Breast epithelium (tissue), 4 donors: ENCODE measurements at places on chromosomes 16 and 17. TPM values are rescaled to one million over a fixed set of nuclear protein-coding genes. Genes with fewer than 3 reads are reported as not detected.

DNA sequence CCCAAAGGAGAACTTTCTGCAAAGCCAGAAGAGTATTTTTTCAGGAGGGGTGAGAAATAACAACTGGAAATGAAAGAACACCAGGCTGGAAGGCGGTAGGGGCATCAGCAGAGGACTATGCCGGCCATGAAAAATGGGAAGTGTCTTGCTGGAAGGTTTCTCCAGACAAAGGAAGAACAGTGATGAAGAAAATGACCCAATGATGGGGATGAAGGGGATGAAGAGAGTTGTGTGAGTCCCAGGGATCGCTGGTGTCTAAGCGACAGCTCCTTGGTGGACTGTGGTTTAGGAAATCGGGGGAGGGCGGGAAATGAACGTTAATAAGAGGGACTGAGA lies 623 bp downstream of the TTLL6 start:
- DNase-seq = no peak

The TMEM88 gene
- 4.8 TPM for total RNA-seq

DNA sequence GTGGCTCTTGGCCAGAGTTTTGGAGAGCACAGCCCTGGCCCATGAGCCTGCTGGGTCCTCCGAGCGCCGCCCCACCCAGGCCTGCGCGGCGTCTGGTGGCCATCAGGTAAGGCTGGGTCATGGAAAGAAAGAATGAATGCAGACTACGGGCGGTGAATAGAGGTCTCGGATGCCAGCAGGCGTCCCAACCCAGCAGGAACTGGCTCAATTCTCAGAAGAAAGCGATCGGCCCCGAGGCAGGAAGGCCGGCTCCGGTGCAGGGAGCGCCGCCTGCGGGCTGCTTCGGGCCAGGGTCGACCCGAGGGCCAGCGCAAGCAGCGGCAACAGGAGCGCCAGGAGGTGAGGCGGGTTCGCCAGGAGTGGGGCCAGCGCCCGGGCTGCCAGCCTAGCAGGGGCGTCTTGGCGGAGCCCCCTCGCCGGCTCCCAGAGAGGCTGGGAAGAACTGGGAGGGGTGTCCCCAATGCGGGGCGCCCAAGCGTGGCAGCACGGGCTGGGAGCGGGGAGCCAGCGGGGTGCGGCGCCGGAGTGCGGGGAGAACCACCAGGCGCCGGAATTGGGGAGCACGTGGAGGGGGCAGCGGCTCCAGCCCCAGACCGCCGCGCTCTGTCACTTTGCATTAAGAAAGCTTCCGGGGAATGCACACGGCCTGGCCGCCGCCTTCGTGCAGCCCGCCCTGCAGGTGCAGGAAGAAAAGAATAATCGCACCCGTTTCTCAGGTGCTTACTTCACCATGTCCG lies 7.1 kb upstream of the TMC5 start:
- DNase-seq = peak; percentile 55

- no peak for DNase-seq
Measured at GRCh38 chr16:53369921-53370320, 64.3 kb upstream of the RBL2 start.

- DNase-seq = no peak
Measured at GRCh38 chr17:5958850-5959249, 111.3 kb upstream of the WSCD1 start.

DNA sequence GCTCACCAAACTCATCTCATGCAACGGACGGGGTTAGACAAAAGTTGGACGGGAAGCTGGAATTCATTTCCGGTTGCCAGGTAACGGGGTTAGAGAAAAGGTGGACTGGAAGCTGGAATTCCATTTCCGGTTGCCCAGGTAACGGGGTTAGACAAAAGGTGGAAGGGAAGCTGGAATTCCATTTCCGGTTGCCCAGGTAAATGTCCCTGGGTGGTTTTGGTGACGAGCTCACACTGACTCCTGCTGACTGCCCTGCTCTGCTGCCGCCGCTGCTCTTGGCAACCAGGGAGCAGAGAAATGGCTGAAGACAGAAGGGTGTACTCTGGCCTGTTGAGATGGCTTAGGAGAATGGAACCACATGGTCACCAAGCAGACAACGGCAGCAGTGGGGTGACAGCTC lies 170.3 kb upstream of the RPH3AL start:
- DNase-seq = no peak

The TRIM47 gene
- total RNA-seq = 26.1 TPM

DNA sequence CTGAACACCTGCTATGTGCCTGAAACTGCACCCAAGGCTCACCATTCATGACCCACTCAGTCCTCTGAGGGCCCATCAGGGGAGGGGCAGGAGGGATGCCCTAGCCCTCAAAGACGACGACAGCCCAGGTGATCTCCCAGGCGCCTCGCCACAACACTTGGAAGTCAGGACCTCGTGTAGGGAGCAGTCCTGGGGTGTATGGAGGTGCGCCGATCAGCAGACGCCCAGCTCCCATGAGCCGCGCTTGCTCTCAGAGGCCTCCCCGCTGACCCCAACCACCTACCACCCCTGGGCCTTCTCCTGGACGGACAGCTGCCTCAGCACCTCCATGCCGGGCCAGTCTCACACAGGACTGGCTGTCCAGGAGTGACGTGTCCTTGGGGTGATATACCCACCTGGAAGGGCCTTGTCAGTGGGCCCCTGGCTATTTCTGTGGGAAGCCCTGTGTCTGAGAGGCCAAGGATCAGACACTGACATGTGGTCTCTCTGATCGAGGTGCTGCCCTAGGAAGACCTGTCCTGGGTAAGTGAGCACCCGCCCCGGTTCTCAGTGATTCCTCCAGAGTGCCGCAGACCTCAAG lies 26.7 kb downstream of the KDM8 start:
- DNase-seq = no peak

The NETO2 gene
- total RNA-seq = 16.7 TPM

The TBX4 gene
- total RNA-seq = 0.80 TPM

The CXCL16 gene
- 18.6 TPM for total RNA-seq

- DNase-seq = no peak
Measured at GRCh38 chr17:10229181-10229580, 30.8 kb upstream of the GAS7 start.

The CDRT15L2 gene
- total RNA-seq = not detected

The KRTAP2-3 gene
- total RNA-seq = not detected

The CLDN7 gene
- 60.0 TPM for total RNA-seq

GRCh38 chr16:88792668-88793250 lies 7.7 kb upstream of the PIEZO1 start:
- no peak for DNase-seq

GRCh38 chr17:49297141-49297540 lies 64.9 kb downstream of the ZNF652 start:
- DNase-seq = no peak

DNA sequence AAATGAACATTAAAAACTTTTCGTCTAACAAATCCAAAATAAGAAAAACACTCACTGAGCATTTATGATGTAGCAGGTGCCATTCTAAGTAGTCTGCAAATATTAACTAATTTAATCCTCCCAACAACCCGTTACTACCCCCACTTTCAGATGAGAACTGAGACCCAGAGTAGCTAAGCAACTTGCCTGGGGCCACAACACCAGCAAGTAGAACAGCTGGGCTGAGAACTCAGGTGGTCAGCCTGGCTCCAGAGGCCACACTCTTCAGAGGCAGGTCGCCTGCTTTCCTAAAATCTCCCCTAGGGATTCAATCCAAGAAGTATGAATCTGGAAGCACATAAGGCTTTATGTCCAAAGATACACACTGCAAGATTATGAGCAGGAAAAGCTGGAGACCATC lies 6.2 kb downstream of the MBTPS1 start:
- no peak for DNase-seq

DNA sequence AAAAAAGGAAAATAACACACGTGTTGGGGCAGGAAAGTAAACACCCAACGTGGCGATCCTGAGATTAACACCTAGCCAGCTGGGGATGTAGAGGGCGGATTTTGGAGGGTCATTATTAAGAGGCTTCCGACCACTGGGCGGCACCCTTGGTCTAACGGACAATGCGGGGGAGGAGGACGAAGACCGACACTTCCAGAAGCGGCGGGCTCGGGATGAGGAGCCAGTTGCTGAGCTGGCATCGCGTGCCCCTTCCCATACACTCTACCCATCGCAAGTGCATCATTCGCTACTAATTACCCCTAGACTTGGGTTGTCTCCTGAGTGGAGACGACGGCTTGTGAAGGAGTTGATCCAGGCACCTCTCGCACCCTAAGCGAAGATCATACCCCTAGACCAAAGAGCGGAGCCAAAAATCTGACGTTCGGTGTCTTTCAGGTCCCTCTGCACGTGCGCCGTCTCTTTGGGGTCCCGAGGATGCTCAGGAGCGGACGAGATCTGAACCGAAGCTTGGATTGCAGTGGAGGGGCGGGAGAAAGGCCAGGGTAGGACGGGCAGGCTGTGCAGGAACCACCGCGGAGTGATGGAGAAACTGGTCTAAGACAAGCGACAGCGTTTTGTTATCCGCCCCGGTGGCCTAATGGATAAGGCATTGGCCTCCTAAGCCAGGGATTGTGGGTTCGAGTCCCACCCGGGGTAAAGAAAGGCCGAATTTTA lies 17.6 kb downstream of the ZNF213 start:
- DNase-seq = peak; percentile 90

- DNase-seq = no peak
Measured at GRCh38 chr16:68371276-68371651, 60.4 kb downstream of the PRMT7 start.

DNA sequence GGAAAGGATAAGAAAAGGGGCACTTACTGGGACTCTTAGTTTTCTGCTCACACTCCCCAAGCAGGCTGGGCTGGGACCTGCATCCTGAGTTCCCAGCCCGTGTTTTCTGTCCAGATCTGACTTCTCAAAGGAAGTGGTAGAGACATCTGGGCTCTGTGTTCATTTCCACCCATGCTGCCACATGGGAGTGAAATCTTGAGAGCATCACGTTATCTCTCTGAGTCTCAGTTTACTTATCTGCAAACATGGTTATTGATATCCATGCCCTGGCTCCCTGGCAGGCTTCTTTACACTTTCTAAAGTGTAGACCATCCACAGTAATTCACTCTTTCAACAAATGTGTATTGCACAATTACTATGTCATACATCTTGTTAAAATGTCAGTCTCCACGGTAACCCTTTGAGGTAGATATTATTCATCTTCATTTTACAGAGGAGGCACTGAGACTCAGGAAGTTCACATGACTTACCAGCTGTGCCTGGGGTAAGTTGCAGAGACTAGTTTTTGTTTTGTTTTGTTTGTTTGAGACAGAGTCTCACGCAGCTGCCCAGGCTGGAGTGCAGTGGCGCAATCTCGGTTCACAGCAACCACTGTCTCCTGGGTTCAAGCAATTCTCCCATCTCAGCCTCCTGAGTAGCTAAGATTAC lies 3.4 kb downstream of the ZNF688 start:
- no peak for DNase-seq

The WNT9B gene
- total RNA-seq = 2.4 TPM

DNA sequence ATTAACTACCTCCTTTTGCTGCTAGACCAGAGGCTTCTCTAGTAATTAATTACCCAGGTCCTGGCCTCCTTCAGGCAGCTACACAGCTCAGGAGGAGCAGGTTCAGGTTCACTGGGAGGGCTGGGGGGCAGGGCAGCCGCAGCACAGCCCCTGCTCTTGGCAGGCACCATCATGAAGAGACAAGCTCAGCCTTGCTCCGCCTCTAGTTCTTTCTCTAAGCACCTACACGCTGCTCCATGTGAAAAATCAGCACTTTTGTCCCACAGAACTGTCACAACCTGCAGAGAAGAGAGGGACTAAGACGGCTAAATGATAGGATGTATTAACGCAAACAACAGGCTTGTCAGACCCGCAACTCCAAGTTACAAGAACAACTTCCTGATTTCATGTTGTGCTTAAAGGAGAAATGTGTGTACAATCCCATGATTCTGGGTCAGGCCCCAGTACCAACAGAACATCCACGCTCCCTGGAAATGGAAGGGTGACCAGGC lies 53.4 kb downstream of the GRB2 start:
- DNase-seq = no peak

- no peak for DNase-seq
Measured at GRCh38 chr17:6392609-6393350, 42.1 kb downstream of the AIPL1 start.

The LRRC37B gene
- total RNA-seq = 33.8 TPM

The PRAC1 gene
- total RNA-seq = not detected

DNA sequence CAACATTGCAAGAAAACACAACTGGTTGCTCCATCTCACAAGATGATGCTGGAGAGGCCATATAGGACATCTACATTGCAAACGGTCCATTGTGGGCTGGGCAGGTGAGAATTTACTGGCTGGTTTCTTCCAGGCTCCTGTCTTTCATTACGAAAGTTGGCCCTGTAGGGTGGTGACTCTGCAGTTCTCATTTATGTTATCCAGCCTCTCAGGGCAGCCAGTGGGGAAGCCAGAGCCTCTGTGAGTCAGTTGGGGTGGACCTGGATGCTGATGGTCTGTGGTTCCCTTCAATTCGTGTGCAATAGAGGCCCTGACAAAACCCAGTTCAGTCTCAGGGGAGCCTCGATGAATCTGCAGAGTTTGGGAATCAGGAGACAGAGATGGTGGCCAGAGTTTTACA lies 341.0 kb upstream of the CCL2 start:
- no peak for DNase-seq

DNA sequence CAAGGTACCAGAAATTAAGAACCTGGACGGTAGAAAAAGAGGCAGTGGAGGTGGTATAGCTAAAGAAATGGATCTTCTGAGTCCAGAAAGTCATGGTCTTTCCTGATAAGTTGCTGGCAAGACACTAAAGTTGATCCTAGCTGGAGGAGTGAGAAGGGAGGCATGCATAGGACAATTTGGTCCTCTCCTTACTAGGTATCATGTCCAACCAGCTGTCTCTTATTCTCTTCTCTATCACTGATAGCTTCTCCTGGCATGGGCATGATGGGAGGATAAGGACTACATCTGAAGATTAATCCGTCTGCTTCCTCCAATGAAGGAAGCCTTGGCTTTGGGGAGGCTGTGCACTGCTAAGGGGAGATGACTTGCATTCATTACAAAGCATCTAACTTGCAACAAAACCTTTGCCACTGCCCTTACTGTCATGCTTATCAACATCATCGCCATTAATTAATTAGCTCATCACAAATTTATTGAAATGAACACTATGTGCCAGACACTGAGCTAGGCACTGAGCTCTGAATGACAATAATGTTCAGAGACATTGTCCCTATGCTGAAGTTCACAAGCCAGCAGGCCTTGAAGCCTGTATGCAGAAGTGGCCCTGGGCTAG lies 3.1 kb upstream of the FAM117A start:
- DNase-seq = no peak

The TMIGD1 gene
- total RNA-seq = 1.6 TPM

The HS3ST4 gene
- not detected for total RNA-seq

DNA sequence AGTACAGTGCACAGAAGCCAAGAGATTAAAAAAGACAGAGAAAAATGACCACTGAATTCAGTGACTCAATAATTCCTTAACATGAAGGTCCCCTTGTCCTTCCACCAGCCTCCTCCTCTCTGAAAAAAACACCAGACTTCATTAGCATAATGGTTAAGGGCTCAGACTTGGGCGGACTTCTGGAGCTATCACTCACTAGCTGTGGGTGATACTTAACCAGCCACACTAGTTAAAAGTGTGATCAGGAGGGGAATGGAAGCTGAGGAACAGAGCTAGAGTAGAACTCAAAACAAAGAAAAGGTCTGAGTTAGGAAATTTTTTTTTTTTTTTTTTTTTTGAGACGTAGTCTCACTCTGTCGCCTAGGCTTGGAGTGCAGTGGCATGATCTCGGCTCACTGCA lies 23.2 kb downstream of the ZNF652 start:
- DNase-seq = no peak
